Activated CD4-positive, alpha-beta T cell treated with anti-CD3 and anti-CD28 coated beads for 24 hours (primary cell): ENCODE measurements at places on chromosomes 2 and 18.

DNA sequence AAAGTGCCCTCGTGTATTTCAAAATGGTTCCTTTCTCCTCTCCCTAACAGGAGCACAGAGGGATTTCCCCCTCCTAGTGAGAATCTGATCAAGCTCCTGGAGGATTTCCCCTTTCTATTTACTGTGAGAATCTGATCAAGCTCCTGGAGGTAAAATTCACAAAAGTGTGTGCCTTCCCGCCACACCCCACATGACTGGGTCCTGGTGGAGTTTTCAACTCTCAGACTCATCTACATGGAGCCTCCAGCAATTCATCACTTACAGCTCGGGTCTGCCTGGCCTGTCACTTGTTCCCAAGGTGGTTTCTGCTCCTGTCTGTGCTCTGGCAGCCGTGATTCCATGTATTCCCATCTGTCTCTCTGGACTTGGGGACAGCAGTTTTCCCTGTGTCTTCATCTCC is 590.7 kb downstream of the FBXO15 start:
- no peak for DNase-seq

- no peak for DNase-seq
Observed at GRCh38 chr2:58319481-58319880, 78.4 kb upstream of the FANCL start.

GRCh38 chr2:171557363-171557762 is 35.1 kb downstream of the CYBRD1 start:
- no peak for DNase-seq

DNA sequence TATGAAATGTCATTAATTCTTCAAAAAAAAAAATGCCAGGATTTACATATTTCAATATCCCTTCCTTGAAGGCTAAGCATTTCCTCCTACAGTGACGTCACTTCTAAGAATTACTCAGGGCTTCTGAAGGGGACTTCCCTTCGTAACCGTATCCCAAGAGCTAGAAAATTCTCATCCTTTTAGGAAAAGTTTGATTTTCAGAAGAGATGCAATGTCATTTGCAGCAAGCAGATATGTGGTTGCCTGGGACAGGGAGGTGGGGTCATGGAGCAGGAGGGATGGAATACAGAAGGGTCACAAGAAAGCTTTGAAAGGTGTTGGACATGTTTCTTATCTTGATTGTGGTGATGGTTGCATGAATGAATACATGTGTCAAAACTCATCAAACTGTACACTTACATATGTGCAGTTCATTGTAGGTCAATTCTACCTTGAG is 97.0 kb upstream of the ATL2 start:
- DNase-seq = no peak

GRCh38 chr2:226585130-226585561 is 214.5 kb downstream of the IRS1 start:
- DNase-seq = no peak

GRCh38 chr2:101689114-101689825 is 8.2 kb upstream of the MAP4K4 start:
- DNase-seq = no peak

- DNase-seq = no peak
Observed at GRCh38 chr2:124832521-124832920, 807.4 kb downstream of the CNTNAP5 start.

DNA sequence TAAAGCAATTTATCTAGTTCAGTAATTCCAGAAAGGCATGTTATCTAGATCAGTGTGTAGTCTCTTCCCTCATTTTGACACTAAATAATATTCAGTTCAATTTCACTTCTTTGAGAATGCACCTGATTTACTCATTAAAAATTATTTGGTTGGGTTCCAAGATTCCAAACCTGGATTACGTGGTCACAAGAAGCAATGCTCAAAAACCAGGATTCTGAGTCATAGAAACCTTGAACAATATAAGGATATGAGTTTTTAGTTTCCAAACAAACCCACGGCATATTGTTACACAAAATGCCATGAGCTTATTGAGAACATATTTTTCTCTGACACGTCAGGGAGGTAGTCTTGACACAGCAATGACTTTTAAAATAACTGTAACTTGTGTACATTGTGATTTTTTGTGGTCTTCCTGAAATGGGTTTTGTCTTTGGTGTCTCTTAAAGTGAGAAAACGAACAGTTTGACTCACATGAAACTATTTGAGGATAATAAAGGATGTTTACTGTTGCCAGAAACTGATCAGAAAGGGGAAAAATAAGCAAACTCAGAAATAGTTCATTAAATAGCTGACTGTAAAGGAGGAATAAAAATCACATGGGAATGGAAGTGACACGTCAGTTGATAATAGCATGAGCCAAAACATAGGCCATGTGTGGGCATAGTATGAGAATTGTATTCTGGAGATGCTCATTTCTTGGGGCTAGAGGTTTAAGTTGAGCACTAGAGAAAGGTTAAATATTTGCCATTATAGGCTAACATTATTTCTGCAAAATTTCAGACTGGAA is 617.7 kb upstream of the CDH2 start:
- DNase-seq = no peak

DNA sequence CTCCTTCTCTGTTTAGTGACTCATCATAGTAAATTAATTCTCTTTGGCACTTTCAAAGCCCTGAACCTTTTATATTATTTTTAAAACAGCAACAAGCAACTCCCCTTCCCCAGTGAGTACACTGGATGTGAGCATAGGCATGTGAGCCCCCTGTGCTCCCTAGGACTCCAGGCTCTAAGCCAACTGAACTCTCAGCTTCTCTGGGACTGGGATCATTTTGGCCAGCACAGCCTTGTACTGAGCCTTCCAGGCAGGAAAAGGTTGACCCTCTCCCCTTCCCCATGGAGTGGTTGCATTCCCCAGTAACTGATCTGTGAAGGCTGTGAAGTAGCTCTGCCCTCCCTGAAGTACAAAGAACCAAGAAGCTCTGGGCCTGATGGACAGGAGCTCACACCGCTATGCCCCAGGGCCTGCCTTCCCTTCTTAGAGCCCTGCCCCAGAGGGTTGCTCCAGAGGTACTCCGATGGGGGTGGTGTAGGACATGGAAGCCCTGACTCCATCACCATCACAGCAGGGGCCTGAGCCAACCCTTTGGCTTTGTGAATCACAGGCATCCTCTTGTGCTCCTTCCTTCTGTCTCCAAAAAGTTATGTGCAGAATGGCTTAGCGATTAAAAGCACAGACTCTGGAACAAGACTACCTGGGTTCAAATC is 57.8 kb downstream of the ADD2 start:
- DNase-seq = no peak

GRCh38 chr2:238225911-238226697 is 13.7 kb downstream of the HES6 start:
- DNase-seq = no peak

GRCh38 chr2:47339745-47340541 is 63.0 kb upstream of the MSH2 start:
- DNase-seq = no peak

DNA sequence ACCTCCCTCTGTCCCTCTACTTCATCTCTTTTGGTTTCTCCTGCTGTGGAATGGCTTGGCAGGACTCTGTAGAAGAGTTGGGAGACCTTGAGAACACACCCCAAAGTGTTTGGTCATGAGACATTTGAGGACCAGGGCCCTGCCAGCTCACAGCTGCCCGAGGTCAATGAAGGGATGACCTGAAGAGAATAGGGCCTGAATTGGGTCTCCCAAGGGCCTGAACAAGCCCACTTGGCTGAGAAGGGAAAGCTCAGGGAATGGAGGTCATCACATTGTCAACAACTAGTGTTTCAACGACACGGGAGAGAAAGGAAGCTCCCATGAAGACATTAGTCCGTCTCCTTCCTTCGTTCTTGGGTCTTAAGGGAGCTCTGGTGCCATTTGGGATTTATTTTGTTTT is 52.8 kb downstream of the TTC32 start:
- no peak for DNase-seq

- DNase-seq = no peak
Observed at GRCh38 chr2:119180892-119181291, 22.3 kb upstream of the C1QL2 start.

- no peak for DNase-seq
Observed at GRCh38 chr2:98242003-98242402, 104.3 kb upstream of the CNGA3 start.

- DNase-seq = no peak
Observed at GRCh38 chr18:13245481-13246000, 27.0 kb downstream of the LDLRAD4 start.

- no peak for DNase-seq
Observed at GRCh38 chr2:232689152-232689910, 7.8 kb upstream of the GIGYF2 start.

- DNase-seq = no peak
Observed at GRCh38 chr18:32684096-32684495, 88.7 kb downstream of the KLHL14 start.

DNA sequence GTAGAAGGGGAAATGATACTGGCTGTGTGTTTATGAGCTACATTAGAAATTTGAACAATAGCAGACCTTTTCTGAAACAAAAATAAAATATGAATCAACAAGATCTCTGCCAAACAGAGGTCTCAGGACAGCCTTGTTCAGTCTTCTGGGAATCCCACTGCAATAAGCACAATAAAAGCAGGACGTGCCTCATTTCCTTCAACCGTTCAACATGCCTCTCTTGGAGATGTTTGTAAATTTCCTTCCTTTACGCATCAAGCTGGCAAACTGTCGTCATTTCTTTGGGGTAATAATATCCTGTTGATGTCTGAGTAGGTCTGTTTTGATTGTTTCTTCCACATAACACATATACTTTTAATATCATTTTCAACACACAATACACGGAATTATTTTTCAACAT is 77.2 kb downstream of the TCF4 start:
- DNase-seq = no peak

- DNase-seq = no peak
Observed at GRCh38 chr18:36798738-36799473, 29.9 kb downstream of the TPGS2 start.

- DNase-seq = no peak
Observed at GRCh38 chr2:231794383-231794782, 8.1 kb downstream of the COPS7B start.

DNA sequence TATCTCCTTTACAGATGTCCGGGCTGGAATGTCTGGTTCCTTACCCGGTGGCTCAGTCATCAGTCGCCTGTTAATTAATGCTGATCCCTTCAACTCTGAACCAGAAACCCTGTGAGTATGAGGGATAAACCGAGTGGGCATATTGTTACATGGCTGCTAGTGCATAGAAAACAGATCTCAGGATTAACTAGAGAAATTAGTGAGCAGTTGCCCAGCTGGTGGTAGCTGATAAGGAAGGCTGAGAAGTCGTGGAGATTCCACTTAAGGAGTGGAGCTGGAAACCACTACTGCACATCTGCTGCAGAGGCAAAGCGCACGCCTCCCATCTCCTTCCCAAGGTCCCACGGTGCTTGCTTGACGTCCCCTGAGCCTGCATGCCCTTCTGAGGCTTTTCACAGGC is 97.7 kb downstream of the DGKD start:
- DNase-seq = no peak

DNA sequence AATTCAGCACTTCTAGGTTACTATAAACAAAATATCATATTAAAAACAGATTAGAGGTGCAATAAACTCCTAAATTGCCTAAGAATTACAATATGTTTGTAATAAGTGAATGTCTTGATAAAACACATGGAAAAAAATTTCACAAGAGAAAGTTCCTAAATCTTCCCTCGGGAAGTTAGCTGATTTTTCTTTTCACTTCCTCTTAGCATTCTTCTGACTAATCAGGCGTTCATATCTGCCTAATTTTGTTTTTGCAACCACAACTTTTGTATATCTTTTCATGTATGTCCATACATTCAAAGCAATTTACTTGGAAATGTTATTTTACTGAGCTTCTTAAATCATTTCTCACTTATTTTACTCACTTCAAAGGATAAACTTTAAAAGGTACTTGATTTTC is 88.5 kb downstream of the RTTN start:
- DNase-seq = no peak

- DNase-seq = no peak
Observed at GRCh38 chr2:135124924-135125886, 73.1 kb downstream of the RAB3GAP1 start.

DNA sequence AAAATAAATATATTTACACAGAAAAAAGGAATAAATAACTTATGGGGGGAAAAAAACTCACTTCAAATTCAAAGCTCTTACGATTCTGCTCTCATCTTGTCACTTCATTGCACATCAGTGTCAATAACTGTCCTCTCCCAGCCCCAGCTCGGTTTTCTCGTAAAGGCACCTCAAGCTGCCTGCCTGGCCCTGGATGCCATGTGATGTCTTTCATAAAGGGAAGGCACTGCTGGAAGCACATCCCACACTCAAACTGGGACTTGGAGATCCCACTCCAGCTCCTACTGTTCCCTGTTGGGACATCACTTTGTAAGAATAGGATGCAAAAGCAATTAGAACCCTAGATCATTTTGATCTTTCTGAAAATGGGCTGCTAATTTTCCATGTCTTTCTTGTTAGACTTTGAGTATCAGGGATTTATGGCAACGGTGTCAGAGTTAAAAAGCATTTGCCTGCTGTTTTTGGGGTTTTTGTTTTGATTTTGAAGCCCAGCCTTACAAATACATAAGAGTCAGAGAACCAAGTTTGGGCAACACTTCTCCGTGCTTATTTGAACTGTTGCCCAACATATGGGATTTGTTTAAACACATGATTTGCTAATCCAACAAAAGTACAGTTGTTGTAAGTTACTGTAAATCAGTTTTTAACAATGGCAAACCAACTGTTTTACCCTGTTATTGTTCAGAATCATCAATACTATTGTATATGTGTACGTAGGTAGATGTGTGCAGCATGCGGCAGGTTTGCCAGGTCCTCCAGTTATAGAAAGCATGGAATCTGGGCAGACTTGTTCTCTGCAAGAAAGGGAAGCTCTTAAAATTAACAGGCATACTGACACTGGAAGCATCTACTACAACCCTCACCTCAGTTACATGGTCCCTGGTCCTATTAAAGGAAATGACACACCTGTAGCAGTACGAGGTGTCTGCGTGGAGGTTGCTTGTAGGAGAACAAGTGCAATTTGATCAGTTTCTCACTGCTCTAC is 20.6 kb downstream of the SERTAD2 start:
- DNase-seq = no peak

DNA sequence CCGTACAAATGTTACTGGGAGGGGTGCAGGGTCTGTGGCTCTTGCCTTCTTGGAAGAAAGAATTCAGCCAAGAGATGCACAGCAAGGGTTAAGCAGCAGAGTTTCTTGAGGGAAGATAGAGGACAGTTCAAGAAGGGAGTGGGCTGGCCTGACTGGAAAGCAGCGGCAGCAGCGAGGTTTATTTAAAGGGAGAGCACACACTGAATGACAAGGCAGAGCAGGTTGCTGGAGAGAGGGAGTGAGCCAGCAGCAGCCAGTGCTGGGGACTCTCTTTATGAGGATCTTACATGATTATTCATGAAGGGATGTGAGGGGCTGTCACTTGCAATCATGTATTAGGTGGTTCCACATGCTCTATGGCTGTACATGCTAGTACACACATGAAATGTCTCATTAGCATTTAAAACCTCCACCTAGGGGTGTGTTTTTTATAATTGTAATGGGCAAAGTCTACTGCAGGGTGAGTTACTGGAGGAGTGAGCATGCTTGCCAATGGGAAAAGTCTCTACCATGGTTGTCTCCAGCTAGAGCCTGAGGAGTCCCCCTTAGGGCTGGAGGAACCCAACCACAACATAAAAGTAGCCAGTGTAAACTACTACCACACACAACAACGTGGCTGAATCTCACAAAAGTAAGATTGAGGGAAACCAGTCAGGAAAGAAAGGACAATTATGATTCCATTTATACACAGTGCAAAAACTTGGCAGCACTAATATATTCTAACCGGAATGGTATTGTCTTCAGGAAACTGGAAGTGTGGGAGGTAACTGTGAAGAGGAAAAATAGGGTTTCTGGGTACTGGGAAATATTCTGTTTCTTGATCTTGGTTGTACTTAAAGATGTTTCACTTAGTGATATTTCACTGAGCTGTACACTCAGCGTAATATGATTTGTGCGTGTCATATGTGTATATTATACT is 87.6 kb upstream of the FAM110C start:
- DNase-seq = no peak
